ENCODE measurements at places on chromosomes 5 and 9.

DNA sequence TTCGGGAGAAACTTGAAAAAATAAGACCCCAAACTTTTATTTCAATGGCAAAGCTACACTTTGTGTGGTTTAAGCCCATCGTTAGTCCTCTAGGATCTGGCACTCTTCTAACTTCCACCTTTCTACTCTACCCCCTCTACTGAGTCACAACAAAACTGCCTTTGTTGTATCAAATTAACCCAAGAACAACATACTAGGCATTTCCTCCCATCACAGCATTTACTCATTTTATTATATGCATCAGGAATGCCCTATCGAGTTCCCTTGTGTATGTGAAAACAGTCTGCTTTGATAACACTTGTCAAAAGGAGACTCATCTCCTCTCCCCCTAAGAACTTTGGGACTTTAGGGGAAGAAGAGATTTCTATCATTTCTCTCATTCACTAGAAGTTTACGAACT, 158.9 kb upstream of the FREM1 start:
- no peak for DNase-seq

DNA sequence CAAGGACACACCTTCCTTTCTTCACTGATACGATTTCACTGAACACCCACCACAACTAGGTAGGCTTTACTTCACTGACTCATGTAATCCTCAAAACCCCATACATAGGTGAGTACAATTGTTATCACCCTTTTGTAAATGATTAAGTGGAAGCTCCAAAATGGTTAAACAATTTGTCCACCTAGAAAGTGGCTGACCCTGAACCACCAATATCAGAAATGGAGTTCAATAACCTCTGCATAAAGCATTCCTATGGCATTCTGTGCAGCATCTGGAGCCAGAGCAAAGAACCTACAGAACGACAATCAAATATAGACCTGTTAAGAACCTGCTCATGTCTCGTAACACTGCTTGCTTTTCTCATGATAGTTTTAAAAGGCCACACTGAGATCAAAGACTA, 50.7 kb upstream of the NR5A1 start:
- DNase-seq: no peak

- DNase-seq: no peak
Measured at GRCh38 chr9:123399803-123400378, 43.9 kb downstream of the CRB2 start.

DNA sequence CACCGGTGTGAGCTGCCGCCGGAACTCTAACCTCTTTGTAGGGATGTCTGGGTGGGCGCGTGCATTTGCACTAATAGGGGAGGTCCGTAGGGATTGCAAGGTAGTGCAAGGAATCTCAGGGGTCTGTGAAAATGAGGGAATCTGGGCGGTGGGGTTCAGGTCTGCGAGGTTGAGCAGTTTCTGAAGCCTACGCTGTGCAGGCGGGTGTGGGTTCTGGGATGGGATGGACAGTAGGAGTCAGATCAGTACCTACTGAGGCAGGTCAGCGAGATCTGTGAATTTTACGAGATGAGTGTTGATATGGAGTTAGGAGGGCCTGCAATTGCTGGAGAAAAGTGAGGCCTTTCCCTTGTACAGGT, 856 bp upstream of the ATOSB start:
- DNase-seq: no peak

GRCh38 chr9:27924502-27924901, 351.2 kb upstream of the C9orf72 start:
- DNase-seq: no peak

DNA sequence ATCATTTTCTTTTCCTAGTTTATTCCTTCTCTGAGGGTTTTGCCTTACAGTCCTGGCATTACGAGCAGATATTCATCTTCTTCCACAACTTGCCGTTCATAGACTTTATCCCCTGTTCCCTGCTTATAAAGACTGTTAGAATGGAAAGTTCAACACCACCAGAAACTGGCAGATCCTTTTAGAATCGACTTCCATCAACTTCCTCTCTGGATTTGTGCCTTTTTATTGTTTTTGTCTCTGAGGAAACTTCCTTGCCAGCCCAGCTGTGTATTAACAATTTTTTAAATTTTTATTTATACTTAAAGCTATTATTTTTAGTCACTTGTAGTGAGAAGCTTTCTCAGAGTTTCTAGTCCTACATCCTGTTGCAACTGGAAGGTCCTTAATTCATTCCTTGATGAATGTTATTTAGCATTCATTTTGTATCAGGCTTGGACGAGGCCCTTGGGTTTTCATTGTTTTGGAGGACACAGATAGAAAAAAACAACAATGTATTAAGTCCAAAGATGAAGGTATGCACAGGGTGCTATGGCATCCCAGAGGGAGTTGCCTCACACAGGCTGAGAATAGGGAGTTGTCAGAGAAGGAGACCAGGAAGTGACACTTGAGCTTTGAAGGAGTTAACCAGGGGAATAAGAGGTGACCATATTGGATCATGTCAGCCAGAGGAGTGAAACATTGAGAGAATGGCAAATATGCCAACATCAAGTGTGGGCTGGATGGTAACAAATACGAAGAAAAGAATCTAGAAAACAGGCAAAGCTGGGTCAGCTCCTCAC, 81.3 kb downstream of the ADAMTSL1 start:
- DNase-seq: no peak

- DNase-seq: no peak
Measured at GRCh38 chr5:133665571-133665970, 53.2 kb upstream of the FSTL4 start.

GRCh38 chr9:71638627-71639026, 129.7 kb downstream of the CEMIP2 start:
- no peak for DNase-seq

DNA sequence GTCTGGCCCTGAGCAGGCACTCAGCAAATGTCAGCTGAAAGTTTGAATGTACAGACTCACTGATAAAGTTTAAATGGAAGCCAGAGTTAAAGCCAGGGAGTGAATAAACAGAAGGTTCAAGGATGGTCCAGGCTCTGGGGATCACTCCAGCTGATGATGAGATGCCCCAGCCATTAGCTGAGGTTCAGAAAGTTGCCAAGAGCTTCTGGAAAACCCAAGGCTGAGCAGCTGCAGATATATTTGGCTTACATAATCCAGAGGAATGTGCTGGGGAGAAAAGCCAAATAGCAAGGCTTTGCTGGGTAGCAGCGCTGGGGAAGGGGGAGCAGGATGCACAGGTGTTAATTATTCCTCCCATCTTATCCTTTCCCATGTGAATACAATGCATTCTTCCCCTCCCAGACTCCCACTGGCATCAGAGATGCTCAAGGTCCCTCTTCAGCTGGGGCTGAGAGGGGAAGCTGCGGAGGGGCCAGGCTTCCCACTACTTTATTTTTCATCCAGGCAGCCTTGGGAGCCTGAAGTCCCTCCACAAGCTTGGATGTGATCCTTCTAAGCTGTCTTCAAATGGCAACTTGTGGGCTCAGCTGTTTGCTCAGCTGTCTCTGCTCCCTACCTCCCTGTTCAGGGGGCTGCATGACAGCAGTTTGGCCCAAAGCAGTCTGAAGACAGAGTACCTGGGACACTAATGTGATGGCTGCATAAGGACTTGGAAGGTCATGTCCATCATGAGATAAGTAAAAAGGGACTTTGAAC, 341.2 kb downstream of the TRIM32 start:
- DNase-seq: no peak

Data from activated T-cell treated with anti-CD3 and anti-CD28 coated beads for 1 hour (primary cell).